Activated CD4-positive, CD25-positive, alpha-beta regulatory T cell treated with anti-CD3 and anti-CD28 coated beads, Interleukin-2, amount 50 U/mL, for 24 hours (primary cell): ENCODE measurements at places on chromosomes 4 and X.

DNA sequence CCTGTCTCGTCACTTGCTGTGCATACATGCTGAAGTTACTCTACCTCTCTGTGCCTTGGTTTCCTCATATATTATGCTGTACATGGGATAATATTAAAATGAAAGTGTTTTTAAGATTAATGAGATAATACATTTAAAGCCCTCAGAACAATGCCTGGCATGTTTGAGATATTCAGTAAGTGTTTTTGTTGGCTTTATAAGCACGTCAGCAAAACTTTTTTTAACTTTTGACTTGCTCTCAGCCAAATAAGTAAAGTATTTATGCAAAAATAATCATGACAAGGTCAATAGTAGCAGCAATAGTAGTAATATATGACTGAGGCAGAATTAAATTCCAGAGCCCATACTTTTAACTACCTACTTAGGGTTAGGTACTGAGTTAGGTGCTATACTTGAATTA, 29.2 kb downstream of the LIMCH1 start:
- ATAC-seq = no peak

DNA sequence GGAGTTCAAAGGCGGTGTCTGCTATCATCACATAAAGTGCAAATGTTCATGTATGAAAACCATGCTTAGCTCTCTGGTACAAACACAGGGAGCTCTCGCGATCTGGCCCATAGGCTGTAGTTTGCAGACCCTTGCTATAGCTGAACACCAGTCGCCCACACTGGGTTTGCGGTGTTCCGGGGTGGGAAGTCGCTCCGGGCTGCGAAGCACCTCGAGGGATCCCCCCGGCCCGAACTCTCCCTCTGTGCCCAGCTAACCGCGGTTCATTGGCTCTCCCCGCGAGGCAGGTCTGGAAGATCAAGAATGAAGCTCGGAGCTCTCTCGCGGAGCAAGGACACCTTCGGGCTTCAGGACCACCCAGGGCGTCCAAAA, 341 bp upstream of the PRPS2 start:
- ATAC-seq = peak; percentile 19

GRCh38 chrX:109187473-109188168, 294.3 kb downstream of the GUCY2F start:
- ATAC-seq = no peak

- ATAC-seq = no peak
These were observed 448.2 kb upstream of the FAT1 start for GRCh38 chr4:187171706-187172339.

DNA sequence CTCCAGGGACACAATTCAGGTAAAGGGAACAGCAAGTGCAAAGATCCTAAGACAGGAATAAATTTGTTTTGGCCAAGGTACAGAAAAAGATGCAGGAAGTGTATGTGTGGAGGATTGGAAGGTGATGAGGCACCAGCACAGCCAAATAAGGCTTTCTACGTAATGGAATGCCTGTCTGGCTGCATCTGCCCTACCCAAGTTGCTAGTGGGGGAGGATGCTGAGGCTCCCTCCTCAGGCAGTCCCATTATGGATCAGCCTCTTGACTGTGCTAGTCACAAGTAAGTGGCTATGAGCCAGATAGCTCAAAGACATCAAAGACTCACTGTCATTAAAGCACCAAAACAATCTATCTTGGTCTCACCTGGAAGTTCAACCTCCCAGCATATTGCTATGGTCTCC, 300.9 kb upstream of the FAT4 start:
- ATAC-seq = no peak

GRCh38 chr4:3077796-3078195, 3.3 kb downstream of the HTT start:
- no peak for ATAC-seq

GRCh38 chrX:150035531-150035930, 97.2 kb upstream of the EOLA2 start:
- ATAC-seq = no peak

DNA sequence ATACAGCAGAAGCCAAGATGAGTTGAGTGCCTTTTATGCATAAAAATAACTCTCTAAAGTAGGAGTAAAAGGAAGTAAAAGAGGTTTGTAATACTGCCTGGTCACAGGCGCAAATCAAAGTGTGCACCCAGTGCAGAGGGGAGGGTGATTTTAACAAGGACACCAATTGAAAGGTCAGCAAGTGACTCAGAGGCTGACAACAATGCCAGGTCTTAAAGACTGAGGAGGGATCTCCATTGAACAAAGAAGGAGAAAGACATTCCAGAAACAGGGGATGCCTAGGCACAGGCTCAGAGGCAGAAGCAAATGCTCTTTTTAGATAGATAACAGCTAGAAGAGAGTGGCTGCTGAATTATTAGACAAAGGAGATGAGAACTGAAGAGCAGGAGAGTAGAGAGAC, 297.4 kb upstream of the VCX start:
- ATAC-seq = no peak

DNA sequence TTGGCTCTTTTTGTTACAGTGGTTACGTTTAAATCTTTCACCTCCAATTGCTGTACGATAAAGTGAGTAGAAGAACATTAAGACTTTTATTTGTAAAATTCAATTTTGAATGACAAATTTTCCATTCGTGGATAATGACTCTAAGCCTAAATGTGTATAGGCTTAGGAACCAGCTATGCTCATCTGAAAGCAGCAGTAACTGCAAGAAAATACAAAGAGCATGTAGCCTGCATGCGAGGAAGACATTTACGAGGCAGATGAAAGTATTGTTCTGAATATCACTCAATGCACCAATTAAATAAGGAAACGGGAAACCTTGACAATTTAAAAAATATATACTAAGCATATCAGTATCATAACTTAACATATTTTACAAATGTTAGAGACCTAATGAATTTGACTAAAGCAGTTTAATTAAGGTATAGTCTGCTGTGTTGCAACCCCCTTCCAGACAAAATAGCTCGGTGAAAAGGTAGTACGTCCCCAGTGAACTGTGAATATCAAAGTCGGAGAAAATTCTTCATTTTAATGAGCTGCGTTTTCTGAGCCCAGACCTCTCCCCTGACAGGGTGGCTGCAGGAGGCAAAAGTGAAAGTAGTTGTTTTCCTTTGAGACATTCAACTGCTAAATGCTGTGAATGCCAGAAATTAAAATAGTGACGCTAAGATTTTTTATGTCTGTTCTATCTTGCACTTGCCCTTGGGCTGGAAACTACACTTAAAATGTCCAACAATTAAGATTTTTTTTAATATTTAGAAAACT, 1236.5 kb upstream of the TENM3 start:
- ATAC-seq = no peak

DNA sequence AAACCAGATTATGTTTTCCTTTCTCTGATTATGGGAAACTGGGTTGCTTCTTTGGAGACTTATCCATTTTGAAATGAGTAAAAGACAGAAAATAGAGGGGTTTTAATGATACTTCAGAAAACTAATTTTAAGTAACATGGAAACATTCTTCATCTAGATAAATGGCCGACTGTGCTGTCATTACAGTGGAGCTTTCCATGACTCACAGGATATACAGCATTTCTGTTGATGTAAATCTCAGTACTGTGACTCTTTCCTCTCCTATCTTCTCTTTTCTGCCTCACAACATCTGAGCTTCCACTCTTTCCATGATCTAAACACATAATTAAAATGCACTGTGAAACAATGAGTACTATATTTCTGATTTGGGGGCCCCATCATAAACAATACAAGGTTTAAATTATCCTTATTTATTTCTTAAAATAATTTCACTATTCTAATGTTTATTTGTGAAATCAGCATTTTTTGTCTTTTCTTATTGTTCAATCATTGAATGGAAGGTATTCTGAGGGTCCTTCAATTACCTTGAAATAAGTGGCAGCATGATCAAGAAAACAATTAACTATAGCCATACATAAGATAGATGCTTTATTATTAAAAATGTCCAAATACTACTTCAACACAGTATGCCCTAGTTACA, 19.3 kb downstream of the SEC24D start:
- ATAC-seq = peak; percentile 66

GRCh38 chr4:148444296-148445070, 2.3 kb upstream of the NR3C2 start:
- ATAC-seq = no peak

- ATAC-seq = no peak
These were observed 21.2 kb downstream of the PCGF3 start for GRCh38 chr4:726838-727237.

- ATAC-seq = peak; percentile 48
These were observed 14.4 kb downstream of the VGLL1 start for GRCh38 chrX:136546371-136546781.

DNA sequence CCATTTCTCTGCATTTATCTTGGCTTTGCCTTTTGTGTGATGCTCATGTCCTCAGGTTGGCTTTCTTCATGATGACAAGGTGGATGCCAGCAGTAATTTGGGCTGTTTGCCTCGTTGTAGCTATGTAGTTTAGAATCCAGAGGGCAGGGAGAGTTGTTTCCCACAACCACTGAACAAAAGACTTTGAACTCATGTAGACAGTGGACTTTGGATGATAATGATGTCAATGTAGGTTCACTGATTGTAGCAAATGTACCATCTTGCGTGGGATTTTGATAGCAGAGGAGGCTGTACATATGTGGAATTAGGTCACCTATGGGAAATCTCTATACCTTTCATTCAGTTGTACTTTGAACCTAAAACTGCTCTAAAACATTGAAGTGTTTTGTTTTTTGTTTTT, 41.3 kb downstream of the MND1 start:
- no peak for ATAC-seq

- ATAC-seq = no peak
These were observed 21.1 kb downstream of the RASSF6 start for GRCh38 chr4:73599182-73599581.

DNA sequence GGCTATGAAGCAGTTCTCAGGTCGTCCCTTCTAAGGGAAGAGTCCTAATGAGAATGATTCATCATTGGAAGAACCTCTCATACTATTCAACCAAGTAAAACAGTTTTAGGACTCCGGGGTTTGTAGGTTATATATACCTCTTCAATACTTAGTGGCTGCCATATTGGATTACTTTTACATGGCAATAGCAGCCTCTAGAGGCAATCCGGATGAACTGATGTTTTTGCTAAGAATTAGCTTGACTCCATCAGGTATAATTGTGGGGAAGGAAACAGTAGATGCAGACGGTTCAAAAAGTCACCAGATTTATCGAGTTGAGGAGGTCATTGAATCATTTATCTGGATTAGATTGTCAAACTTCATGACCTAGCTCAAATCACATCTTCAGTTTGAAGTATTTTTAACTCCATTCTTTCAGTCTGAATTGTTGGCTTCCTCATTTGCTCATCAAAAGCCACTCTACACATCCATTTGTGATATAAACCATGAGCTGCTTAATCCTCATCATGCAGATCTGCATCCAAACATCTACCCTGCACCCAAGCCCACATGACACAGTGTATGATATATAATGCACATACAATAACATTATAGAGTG, 28.4 kb downstream of the GUCY1B1 start:
- no peak for ATAC-seq

- ATAC-seq = no peak
These were observed 1254.3 kb upstream of the AGA start for GRCh38 chr4:178696515-178696914.

GRCh38 chr4:79874197-79874596, 198.8 kb downstream of the ANTXR2 start:
- ATAC-seq = no peak

- ATAC-seq = no peak
These were observed 86.0 kb downstream of the SCD5 start for GRCh38 chr4:82712561-82712960.

GRCh38 chr4:11072463-11072862, 356.2 kb downstream of the HS3ST1 start:
- no peak for ATAC-seq

DNA sequence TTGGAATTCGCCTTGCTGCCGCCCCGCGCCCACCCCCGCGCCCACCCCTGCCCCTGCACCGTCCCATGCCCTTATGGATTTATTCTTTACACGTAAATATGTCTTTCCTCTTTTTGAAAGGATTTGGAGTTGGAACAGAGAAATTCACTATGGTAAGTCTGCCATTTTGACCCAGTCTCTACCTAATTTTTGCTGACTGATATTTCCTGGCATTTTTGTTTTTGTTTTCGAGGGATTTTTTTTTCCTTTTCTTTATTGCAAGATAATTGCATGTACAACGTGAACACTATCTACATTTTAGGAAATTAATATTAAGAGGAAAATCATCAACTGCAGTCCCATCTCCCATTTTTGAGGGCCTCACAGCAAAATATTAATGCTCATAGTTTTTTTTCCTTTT, 468 bp upstream of the SPIN2B start:
- no peak for ATAC-seq

GRCh38 chrX:17374619-17375366, at the start of gene NHS:
Gene NHS, plus strand, starts transcription at chrX:17375200. Its CDS starts 558 bp downstream, at chrX:17375758.
- ATAC-seq = no peak

GRCh38 chr4:6193399-6193798, 7.0 kb downstream of the JAKMIP1 start:
- no peak for ATAC-seq

DNA sequence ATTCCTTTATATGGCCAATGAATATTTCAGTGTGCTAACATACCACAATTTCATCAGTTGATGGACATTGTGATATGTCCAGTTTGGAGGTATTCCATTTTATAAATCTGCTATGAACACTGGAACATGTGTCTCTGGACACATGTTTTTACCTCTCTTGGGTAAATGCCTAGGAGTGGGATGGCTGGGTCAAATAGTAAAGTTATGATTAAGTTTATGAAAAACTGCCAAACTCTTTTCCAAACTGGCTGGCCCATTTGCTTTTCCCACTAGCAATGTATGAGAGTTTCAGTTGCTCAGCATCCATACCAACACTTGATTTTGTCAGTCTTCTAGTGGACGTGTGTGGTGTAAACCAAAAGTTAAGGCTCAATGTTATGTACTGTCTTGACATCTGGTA, 40.5 kb downstream of the CEP44 start:
- ATAC-seq = no peak

- ATAC-seq = no peak
These were observed 225.3 kb upstream of the CXorf66 start for GRCh38 chrX:140190441-140191108.

DNA sequence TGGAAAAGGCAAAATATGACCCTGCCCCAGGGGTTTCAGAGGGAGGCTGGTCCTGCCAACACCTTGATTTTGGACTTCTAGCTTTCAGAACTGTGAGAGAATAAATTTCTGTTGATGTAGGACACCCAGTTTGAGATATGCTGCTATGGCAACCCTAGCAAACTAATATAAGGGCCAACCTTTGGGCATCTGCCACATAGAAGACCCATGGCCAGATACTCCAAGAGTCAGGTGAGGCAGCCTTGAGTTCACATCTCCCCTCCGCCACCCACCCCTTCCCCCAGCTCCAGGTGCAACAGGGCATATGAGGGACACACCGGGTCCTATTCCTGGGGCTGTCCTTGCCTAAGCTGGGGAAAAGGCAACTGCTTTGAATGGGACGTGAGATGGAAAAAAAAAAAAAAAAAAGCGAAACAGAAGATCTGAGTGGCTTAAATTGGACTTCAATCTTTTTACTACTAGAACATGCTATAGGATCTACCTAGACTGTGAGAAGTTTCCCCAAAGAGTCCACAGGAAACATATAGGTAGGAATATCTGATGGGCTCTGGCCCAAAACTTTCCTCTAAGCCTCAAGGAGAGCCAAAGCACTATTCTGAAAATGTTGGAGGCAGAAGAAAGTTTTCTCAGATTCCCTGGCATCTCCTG, 56.5 kb upstream of the PROM1 start:
- no peak for ATAC-seq

GRCh38 chr4:119750771-119751170, 122.2 kb upstream of the PDE5A start:
- no peak for ATAC-seq

GRCh38 chrX:96924581-96924980, 40.9 kb downstream of the RPA4 start:
- ATAC-seq = no peak

- ATAC-seq = peak; percentile 45
These were observed 8.7 kb upstream of the SLC25A4 start for GRCh38 chr4:185134307-185134869.
